ENCODE measurements at places on chromosomes 5 and 9.

- DNase-seq, result no peak
These were observed 45.9 kb downstream of the BARX1 start for GRCh38 chr9:93909242-93909616.

DNA sequence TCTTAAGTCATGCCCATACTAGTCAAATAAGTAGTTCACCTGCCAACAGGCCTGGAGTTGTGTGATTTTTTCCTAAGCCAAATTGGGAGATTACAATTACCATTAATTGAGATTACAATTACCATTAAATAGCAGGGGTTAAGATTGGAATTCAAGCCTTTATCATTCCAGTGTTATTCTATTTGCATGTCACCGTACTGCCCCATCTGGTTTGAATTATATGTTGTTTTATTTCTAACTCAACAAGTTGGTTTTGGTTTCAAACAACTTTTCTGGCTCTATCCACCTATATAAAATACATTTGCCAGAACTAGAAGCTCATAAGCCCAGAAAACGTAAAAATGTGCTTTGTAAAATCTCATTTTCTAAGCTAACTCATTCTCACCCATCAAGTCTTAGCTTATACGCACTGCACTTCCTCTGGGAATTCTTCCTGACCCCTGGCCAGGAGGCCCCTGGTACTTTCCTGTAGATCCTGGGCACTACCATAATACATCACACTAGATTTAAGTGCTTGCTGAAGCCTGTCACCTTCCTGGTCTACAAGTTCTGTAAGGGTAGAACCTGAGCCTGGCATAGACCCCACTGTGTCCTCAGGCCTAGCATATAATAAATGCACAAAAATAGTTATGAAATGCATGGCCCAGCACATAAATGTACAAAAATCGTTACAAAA is 242.0 kb upstream of the TRPM3 start:
- DNase-seq, result no peak

- DNase-seq, result no peak
These were observed 316.7 kb upstream of the TLE4 start for GRCh38 chr9:79254900-79255650.

DNA sequence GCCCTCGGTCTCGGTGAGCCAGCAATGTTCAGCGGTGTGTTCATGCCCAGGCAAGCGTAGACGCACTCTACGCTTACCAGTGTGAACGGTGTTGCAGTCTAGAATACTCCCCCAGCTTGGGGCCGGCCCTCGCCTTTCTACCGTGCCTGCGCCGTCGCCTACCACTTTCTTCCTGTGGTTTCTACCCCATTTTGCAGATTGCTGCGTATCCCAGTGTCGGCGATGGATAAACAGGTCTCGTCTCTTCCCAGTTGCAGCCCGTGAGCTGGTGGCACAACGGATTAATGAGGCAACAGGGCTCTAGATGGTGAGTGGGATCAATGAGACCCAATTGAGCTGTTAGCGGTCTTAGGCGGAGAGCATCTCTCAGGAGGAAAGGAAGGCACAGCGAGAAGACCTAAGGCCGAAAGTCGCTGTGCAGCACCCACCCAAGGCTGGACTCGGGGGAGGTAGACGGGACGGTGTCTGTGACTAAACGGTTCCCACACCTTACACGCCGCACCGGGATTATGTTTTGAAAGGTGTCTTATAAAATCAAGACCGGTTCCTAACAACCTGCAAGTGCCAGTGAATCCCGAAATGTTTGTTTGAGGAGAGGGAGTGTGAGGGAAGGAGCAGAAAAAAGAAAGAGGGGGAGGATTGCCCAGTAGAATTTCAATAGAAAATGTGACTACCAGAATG is 5.8 kb downstream of the OTP start:
- no peak for DNase-seq

GRCh38 chr5:76980518-76981144 is 27.8 kb downstream of the CRHBP start:
- DNase-seq, result no peak

- DNase-seq, result no peak
These were observed 162.8 kb downstream of the KCTD16 start for GRCh38 chr5:144333336-144333920.

GRCh38 chr5:77208507-77209163 is 1.8 kb upstream of the PDE8B start:
- no peak for DNase-seq

GRCh38 chr5:80191991-80192398 is 63.9 kb downstream of the SERINC5 start:
- DNase-seq, result no peak

GRCh38 chr5:116559673-116560164 is 14.9 kb downstream of the SEMA6A start:
- no peak for DNase-seq

DNA sequence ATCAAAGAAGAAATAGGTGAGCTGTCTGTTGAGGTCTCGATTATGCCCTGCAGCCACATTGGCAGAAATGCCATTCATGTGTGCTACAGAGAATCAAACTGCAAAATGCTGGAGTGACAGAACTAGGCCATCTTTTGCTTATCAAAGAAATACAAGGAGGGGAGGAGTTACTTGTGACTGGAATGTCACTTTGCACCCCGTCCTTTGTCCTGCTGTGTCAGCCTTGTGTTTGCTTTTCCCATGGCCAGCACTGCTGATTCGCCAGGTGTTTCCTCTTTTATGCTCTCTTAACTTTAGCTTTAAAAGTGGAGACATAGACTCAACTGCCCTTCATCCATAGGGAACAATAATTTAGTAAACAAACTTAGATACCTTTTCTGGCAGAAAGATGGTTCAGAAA is 54.3 kb downstream of the SLC46A2 start:
- peak; percentile 6 for DNase-seq

- no peak for DNase-seq
These were observed 335.9 kb downstream of the MSX2 start for GRCh38 chr5:175060257-175060656.

- DNase-seq, result no peak
These were observed 199.3 kb upstream of the CDH6 start for GRCh38 chr5:30994176-30994575.

GRCh38 chr9:116585896-116586295 is 101.2 kb upstream of the TRIM32 start:
- DNase-seq, result no peak

DNA sequence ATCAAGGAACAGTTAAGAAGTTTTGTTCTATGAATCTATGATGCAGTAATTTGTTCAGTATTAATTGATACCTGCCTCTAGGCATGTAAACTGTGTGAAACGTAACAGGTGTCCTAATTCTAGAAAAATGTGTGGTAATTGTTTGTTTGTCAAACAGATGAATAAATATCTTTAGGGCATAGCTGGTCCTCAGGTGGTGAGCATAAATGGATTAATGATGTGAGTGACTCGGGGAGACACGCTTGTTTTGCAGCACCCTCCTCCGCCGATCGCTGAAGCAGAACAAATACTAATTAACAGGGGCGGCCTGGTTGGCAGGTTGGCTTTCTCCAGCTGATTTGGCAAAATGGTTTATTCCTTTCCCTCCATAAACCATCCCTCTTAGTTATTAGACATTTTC is 88.8 kb downstream of the TLE4 start:
- no peak for DNase-seq

DNA sequence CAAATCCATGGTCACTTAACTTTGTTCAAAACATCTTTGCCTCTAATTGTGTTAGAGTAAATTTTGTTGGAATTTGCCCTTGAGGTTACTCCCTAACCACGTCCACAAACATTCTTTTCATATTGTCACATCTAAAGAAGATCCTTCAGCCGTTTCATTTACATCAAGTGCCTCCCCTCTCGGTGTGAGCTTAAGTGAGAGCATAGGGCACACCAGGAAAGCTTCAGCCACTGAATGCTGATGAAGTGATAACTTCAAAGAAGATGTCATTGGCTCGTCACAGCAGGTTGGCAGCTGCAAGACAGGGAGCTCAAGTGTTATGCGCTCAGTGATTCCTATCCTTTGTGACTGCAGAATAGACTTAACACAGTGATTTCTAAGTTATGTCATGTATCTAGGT is 49.6 kb upstream of the ADAMTS19 start:
- no peak for DNase-seq

GRCh38 chr5:96928931-96929708 is 6.8 kb upstream of the LNPEP start:
- DNase-seq, result no peak

- no peak for DNase-seq
These were observed 188.2 kb upstream of the TAS2R1 start for GRCh38 chr5:9818340-9818845.

- no peak for DNase-seq
These were observed 184.1 kb downstream of the PDE4D start for GRCh38 chr5:59709346-59709821.

- no peak for DNase-seq
These were observed 166.4 kb downstream of the SLF1 start for GRCh38 chr5:94784536-94785505.

GRCh38 chr5:82476155-82476554 is 198.0 kb upstream of the RPS23 start:
- no peak for DNase-seq

GRCh38 chr9:94168203-94169000 is 84.1 kb downstream of the PTPDC1 start:
- no peak for DNase-seq

DNA sequence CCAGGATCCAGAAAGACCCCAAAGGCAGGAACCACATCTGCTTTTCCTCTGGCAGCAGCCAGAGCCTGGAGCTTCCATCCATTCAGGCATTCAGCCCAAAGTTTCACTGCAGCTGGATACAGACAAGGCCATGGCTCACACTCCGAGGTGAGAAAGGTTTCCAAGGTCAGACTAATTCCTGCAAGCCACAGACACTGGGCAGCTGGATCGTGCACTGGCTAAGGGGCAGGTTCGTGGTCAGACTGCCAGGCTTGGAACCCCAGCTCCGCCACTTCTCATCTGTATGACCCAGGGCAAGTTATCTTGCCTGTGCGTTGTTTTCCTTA is 36.9 kb downstream of the SPOCK1 start:
- no peak for DNase-seq

DNA sequence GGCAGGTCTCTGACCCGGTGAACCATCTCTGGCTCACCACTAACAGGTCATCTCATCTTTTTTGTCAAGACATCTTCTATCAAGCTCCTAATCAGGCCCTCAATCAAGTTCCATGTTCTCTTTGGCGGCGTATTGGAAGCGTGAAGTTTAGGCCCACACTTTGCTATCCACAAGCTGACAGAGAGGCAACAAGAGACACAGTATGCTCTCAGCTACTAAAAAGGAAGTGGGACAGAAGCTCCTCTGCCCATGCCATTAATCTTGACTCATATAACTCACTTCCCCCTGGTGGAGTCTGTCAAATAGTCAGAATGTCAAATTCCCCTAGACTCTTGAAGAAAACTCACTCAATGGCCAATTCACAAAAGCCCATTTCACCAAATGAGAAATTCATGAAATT is 77.6 kb upstream of the TMC1 start:
- DNase-seq, result no peak

- DNase-seq, result peak; percentile 68
These were observed 66.9 kb upstream of the DNAH5 start for GRCh38 chr5:14011089-14012020.

DNA sequence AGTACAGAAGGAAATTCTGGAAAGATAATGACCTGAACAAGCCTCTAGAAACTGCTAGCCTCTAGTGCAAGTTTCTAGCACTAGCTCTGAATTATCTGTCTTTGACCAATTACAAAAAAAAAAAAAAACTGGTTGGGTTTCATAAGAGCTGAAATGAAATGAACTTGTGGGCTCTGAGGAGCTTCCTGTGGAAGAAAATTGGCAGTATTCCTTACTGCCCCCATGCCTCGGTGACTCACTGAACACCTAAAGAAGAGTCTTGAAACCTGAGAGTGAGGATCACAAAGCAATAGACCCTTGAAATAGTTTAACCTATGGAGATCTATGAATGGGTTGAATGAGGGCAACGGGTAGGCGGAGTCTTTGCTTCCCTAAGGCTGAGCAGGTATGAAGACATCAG is 263.6 kb upstream of the RASA1 start:
- no peak for DNase-seq

- no peak for DNase-seq
These were observed 32.7 kb downstream of the UBE2D2 start for GRCh38 chr5:139593716-139594319.

DNA sequence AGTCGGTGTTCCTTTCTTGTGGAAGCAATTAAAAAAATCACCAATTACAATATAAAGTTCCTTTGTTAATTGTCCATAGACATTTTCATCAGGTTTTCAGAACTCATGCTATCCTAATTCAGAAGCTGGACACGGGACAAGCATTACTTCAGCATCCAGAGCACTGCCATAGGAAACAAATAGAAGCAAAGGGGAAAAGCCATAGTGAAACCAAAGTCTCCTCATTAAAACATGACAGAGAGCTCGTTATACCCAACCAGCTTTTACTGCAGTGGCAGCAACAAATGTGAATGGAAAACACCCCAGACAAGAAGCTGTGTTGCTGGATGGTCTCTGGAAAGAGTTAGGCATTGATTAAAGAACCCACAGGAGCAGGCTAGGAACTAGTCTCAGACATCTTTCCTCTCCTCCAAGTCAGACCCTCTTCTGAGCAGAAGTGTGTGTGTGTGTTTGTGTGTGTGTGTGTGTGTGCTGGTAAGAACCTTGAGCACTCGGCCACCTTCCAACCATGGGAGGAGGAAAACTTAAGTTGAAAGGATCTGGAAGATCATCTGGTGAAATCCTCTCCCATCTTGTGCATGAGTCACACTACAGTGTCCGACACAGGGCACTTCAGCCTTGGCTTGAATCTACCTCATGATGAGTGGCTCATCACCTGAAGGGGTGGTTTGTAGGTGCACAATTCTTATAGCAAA is 162.6 kb upstream of the ADAMTS16 start:
- no peak for DNase-seq

GRCh38 chr5:78597974-78598371 is 50.6 kb downstream of the LHFPL2 start:
- no peak for DNase-seq

DNA sequence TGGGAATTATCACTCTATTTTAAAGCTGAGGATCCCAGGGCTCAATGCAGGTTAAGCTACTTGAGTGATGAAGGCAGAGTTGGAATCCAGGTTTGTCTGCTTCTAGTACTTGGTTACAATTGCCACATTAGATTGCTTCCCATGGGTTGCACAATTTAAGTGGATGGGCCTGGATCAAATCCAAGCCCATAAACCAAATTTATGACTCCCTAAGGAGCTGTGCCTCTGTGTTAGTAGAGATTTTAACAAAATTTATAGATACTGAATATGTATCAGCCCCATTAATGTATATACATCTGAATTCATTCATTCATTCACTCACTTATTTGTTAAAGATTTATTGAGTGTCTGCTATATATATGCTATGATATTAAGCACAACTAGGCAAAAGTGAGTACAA is 332.3 kb upstream of the KLF9 start:
- DNase-seq, result peak; percentile 30
